ENCODE measurements at places on chromosomes 12 and 14. TPM values are rescaled to one million over a fixed set of nuclear protein-coding genes. Genes with fewer than 3 reads are reported as not detected.

The ITPR2 gene
- 7.5 TPM for total RNA-seq

The KRT77 gene
- not detected for total RNA-seq

The FBLN5 gene
- total RNA-seq, result 28.6 TPM

The AKAP3 gene
- 0.95 TPM for total RNA-seq

The DPF3 gene
- 24.5 TPM for total RNA-seq

Measured in psoas muscle (tissue), 8 donors.